ENCODE measurements at places on chromosomes 16 and 17. TPM values are rescaled to one million over a fixed set of nuclear protein-coding genes. Genes with fewer than 3 reads are reported as not detected.

The ZSCAN10 gene
- 0.78 TPM for total RNA-seq

The SNAI3 gene
- 1.6 TPM for total RNA-seq

The TBC1D3C gene
- total RNA-seq: 4.0 TPM

DNA sequence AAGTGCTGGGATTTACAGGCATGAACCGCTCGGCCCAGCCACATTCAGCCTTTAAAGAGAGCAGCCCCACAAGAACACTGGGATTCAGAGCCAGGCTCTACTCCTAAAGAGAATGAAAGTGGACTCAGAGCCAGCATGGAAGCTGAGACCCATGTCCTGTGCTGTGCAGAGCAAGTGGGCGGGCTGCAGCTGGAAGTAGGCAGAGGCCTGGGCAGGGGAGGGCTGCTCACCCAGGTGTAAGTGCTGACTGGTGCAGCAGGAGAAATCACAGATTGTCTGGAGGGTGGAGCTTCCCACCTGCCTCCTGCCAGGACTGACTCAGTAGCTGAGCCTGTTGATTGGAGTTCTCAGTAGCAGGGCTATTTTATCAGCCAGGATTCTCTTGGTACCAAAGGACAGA lies 178.7 kb downstream of the KATNIP start:
- no peaks in the 10 kb centered on the region for H3K27me3 ChIP-seq
- H3K4me3 ChIP-seq: no peak overlapping the region
- no peaks in the 10 kb centered on the region for H3K36me3 ChIP-seq

The NRN1L gene
- 2.2 TPM for total RNA-seq

DNA sequence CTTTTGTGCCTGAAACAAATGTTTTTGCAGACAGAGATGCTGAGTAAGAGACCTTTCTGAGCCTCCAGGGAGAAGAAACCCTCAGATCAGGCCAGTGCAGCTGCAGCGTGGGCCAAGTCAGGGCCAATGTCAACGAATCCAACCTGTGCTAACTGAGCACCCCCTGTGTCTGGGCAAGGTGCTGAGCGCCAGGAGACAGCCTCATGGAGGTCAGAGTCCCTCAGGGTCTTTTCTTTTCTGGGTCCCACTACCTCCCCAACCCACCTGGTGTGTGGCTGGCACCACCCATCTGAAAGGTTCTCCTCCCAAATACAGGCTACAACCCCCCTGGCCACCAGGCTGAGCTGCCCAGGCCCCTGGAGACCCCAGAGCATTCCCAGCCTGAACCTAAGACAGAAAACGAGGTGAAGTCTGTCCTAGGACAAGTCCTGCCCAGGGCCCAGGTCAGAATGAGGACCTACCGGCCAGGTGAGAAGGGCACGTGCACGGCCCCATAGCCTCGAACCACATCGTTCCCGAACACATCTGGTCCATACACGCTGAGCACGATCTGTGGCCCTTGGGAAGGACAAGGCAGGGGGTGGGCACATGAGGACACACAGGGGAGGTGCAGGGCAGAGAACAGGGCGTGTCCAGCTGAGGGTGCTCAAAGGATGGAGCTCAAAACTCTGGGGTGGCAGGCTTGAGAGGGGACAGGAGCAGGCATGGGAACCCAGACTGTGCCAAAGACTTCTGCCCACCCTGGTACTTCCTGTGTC lies 15.0 kb downstream of the B9D1 start:
- DNase-seq: no peak
- no peaks in the 10 kb centered on the region for H3K36me3 ChIP-seq

Measured in cardiac muscle cell (in vitro differentiated cells and primary cell).